ENCODE measurements at places on chromosomes 7 and 10.

- DNase-seq = peak; percentile 78
Observed at GRCh38 chr7:2018569-2019460, 213.9 kb downstream of the MAD1L1 start.

- no peak for DNase-seq
Observed at GRCh38 chr10:44478040-44478439, 93.1 kb upstream of the CXCL12 start.

DNA sequence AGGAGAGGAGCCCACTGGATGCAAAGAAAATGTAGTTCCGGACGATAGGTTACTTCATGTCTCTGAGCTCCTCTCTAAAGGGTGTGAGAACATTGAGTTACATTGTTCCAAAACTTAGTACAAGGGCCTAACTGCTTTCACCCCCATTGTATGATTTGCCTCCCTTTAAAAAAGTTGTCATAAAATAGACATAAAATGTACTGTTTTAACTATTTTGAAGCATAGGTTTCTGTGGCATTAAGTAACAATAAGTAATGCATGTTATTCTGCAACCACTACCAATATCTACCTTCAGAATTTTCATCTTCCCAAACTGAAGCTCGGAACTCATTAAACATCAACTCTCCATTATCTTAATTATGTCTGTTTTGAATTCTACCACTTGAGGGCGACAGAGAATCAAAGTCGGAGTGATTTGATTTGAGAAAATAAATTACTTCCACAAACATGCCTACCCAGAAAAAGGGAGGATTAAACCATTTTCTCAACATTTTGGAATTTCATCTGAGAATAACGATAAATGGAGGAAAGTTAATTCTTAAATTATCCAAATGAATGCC lies 2.7 kb downstream of the IGFBP1 start:
- DNase-seq = peak; percentile 65

GRCh38 chr10:2342206-2342605 lies 604.9 kb upstream of the ADARB2 start:
- no peak for DNase-seq

GRCh38 chr10:125811251-125811650 lies 11.8 kb downstream of the UROS start:
- DNase-seq = no peak

DNA sequence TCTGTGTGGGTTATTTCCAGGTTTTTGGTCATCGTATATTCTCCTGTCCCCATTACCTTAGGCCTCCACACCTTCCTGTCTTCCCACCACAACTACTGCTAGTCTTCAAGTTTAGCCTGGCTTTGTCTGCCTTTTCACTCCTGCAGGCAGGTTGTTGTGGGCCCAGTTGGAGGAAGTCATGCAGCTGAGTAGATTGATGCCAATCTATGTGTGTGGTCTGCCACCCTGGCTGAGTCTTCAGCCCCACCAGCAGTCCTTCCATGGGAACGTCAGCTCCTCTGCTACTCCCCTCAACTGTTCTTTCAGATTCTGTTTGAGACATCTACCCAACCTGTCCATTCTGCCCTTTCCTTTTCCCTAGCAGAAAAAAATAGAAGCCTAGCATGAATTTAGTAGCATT lies 6.3 kb downstream of the RINT1 start:
- no peak for DNase-seq

- no peak for DNase-seq
Observed at GRCh38 chr7:4726566-4726965, 44.5 kb downstream of the FOXK1 start.

DNA sequence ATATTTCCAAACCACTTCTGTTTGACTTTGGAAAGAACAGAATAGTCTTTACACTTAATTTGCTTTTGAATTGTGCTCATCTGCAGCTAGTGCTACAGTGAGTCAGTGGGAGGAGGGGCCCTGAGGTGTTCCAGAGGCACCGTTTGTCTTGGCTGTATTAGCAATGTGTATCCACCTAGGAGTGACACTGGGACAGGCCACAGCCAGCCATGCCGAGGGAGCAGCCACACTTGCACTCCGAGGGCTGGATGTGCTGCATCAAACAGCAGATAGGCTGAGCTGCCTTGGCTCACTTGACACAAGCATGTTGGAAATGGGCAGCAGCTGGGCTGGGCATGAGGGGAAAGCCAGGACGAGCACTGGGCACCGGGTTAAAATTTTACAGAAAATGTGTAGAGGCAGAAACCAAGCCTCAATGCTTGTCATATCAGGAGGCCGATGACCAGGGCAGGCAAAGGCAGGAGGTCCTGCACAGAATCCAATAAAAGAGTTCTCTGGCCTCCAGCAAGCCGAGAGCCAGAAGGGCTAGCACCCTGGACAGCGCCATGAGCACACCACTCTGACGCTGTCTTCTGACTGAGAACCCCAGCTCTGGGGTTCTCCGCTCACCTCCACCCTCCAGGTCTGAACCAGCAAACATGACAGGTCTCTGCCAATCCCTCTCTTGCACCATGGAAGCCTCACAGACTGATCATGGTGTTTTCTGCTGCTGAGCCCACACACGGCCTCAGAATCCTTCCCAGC lies 163.3 kb downstream of the GRID1 start:
- DNase-seq = peak; percentile 71

DNA sequence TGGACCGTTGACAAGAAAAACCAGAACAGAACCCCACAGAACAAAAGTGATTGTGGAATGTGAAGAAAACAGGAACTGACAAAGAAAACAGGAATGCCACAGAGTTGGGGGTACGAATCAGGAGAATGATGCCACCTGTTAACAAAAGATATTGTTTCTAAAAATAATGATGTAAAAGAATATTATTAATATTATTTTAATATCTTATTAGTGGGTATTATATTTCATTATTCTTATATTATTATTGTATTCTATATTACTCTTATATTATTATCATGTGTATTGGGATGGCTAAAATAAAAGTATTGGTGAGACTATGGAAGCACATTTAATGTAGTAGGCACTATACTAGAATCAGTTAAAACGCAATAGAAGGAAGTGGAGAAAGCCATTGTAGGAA lies 659.0 kb upstream of the PCDH15 start:
- DNase-seq = no peak

GRCh38 chr7:102050864-102051460 lies 233.5 kb downstream of the CUX1 start:
- DNase-seq = no peak

GRCh38 chr10:2949221-2949947 lies 118.0 kb upstream of the PFKP start:
- DNase-seq = no peak

DNA sequence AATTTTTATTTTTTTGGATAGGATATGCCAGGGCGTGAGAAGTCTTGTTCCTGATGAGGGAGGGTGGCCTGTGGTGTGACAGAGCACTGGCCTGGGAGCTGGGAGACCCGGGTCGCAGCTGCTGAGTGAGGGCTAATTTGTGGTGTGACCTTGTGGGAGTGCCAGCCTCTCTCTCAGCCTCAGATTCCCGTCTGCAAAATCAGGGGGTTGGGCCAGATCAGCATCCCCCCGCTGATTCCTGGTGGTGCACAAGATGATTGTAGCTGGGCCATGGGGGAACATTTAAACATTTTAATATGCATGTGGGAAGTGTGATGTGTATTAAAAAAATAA lies 14.9 kb downstream of the TSPAN15 start:
- DNase-seq = no peak

GRCh38 chr7:137691566-137691965 lies 155.2 kb downstream of the DGKI start:
- no peak for DNase-seq

- no peak for DNase-seq
Observed at GRCh38 chr7:36186359-36187121, 33.5 kb downstream of the EEPD1 start.

GRCh38 chr7:135975166-135975565 lies 2.0 kb downstream of the MTPN start:
- no peak for DNase-seq

DNA sequence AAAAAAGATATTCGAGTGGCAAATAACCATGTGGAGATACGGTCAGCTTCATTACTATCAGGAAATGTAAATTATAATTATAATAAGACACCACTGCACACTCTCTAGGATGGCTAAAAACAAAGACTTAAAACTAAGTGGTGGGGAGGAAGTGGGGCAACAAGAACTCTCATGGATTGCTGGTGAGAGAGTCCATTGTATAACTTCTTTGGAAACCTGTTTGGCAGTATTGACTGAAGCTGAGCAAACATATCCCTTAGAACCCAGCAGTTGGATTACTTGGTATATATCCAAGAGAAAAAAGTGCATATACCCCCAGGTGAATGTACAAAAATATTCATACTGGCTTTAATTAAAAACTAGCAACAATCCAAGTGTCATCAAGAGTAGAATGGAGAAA lies 133.7 kb upstream of the CTBP2 start:
- DNase-seq = no peak
